ENCODE measurements at places on chromosomes 4 and X. TPM values are rescaled to one million over a fixed set of nuclear protein-coding genes. Genes with fewer than 3 reads are reported as not detected.

DNA sequence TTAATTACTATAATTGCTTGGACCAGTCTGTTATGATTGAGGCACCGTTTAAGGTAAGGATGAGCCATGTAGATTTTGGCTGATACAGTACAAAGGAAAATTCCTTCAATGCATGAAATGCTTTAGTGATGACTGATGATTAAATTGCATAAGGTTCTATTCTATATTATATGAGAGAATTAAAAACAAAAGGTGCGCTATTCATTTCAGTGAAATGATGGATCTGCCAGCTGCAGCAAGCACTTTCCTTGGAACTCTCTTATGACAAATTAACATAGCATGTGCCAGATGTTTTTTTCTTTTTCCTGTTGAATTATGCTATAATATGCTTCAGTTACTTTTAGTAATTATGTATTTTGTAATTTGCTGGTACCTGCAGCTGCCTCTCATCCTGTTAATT lies 98.5 kb downstream of the JADE1 start:
- no peak overlapping the region for H3K27ac ChIP-seq
- no peak overlapping the region for H3K4me3 ChIP-seq
- H3K27me3 ChIP-seq = no peaks in the 10 kb centered on the region
- no peaks in the 10 kb centered on the region for H3K36me3 ChIP-seq
- DNase-seq = no peak

- DNase-seq = no peak
- H3K27me3 ChIP-seq = no peaks in the 10 kb centered on the region
- H3K36me3 ChIP-seq = no peaks in the 10 kb centered on the region
- no peak overlapping the region for H3K4me3 ChIP-seq
- no peak overlapping the region for H3K27ac ChIP-seq
- no peaks in the 10 kb centered on the region for H3K4me1 ChIP-seq
These were observed 37.5 kb downstream of the BEX3 start for GRCh38 chrX:103413705-103414387.

GRCh38 chr4:143773998-143774895 lies 73.8 kb upstream of the FREM3 start:
- H3K4me1 ChIP-seq = no peaks in the 10 kb centered on the region
- H3K4me3 ChIP-seq = no peak overlapping the region
- H3K27me3 ChIP-seq = no peaks in the 10 kb centered on the region
- no peak overlapping the region for H3K27ac ChIP-seq
- no peak for DNase-seq

GRCh38 chr4:64271601-64272081 lies 137.6 kb downstream of the TECRL start:
- H3K4me3 ChIP-seq = no peak overlapping the region
- no peak overlapping the region for H3K27ac ChIP-seq
- no peak for DNase-seq
- H3K36me3 ChIP-seq = no peaks in the 10 kb centered on the region
- H3K27me3 ChIP-seq = no peaks in the 10 kb centered on the region

Gene SLITRK4
- total RNA-seq = 0.58 TPM

GRCh38 chrX:78527818-78528217 lies 131.3 kb downstream of the RTL3 start:
- H3K27ac ChIP-seq = no peak overlapping the region
- DNase-seq = no peak
- no peaks in the 10 kb centered on the region for H3K4me1 ChIP-seq
- H3K4me3 ChIP-seq = no peak overlapping the region

GRCh38 chr4:3708611-3709010 lies 57.6 kb upstream of the ADRA2C start:
- no peak for DNase-seq
- H3K4me3 ChIP-seq = no peak overlapping the region

DNA sequence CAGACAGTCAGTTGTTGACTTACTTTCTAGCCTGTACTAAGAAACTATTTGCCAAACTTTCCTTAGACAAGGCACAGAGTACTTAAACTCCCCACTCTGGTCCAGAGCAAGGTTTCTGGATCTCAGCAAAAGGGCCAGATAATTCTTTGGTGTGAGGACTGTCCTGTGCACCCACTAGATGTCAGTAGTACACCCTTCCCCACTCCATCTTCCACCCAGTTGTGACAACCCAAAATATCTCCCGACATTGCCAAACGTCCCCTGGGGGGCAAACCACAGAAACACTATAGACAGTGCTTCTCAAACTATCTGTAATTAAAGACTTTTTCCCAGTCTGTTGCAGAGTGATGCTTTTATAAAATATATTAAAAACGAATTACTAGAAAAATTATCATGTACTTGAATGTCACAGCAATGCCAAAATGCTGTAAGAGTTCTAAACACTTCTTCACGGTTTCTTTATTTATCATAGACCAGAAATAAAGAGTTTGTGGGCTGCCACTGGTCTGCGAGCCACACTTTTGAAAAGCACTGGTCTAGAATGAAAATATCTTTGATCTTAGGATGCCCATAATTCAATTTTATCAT lies 203.5 kb downstream of the PRDM5 start:
- no peak for DNase-seq
- H3K4me3 ChIP-seq = no peak overlapping the region
- H3K27ac ChIP-seq = no peak overlapping the region

Gene TLR1
- 26.4 TPM for total RNA-seq

DNA sequence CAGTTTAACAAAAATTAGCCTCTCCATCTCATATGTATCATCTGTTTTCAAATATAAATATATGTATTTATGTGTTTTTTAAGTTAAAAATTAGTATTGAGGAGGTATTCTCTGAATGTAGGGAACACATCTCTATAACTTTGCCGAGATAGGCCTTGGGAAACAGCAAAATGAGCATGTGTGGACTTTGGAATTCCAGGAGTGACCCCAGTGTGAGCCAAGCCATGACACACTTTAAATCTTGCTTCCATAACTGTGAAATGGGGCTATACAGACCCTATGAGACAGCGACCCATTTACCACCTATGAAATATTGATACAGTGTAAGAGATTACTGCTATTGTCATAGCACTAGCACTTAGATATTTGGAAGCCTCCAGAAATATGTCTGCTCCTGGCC lies 58.8 kb downstream of the FRMPD4 start:
- DNase-seq = no peak
- H3K4me1 ChIP-seq = no peaks in the 10 kb centered on the region
- H3K27ac ChIP-seq = no peak overlapping the region
- H3K36me3 ChIP-seq = no peaks in the 10 kb centered on the region
- no peaks in the 10 kb centered on the region for H3K27me3 ChIP-seq

- H3K4me1 ChIP-seq = peaks cover 31% of the 10 kb centered on the region
- H3K27ac ChIP-seq = peak overlapping the region; percentile 6
- H3K27me3 ChIP-seq = no peaks in the 10 kb centered on the region
- DNase-seq = peak; percentile 93
- no peaks in the 10 kb centered on the region for H3K36me3 ChIP-seq
These were observed 217.6 kb downstream of the PTTG2 start for GRCh38 chr4:38177641-38178391.

DNA sequence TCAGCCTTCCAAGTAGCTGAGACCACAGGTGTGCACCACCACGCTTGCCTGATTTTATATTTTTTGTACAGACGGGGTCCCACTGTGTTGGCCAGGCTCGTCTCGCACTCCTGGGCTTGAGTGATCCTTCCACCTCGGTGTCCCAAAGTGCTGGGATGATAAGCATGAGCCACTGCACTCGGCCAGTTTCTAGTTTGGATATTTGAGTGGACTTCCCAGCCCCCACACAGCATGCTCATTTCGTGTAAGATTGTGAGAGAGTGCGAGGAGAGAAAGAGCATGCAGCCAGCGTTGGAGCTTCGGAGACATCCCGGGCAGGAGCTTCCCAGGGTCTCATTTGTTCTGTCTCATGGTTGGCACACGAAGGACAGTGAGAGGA lies 31.8 kb downstream of the ARSD start:
- no peak for DNase-seq
- no peaks in the 10 kb centered on the region for H3K36me3 ChIP-seq
- H3K4me1 ChIP-seq = no peaks in the 10 kb centered on the region
- no peaks in the 10 kb centered on the region for H3K27me3 ChIP-seq
- H3K27ac ChIP-seq = peak overlapping the region; percentile 3

Gene MAGEA4
- total RNA-seq = not detected
